Vagina (tissue), 2 donors: ENCODE measurements at places on chromosomes 3 and 15.
A peak's percentile ranks its signal among the peaks of the same experiment; 100 is the strongest.

DNA sequence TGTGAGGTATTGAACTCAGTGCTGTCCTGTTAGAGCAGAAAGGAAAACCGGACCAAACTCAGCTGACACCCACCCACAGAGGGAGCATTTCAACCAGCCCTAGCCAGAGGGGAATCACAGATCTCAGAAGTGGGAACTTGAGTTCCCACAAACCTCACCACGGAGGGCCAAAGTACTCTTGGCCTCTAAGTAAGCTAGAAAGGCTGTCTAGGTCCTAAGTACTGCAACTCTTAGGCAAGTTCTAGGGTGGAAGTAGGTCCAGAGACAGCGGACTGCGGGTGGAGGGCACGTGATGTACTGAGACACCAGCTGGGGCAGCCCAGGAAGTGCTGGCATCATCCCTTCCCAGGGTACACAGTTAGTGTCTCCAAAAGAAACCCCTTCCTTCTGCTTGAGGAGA lies 34.1 kb downstream of the EOMES start:
- DNase-seq: no peak

- DNase-seq: no peak
These were observed 147.5 kb downstream of the NFKBIZ start for GRCh38 chr3:101996832-101997231.

DNA sequence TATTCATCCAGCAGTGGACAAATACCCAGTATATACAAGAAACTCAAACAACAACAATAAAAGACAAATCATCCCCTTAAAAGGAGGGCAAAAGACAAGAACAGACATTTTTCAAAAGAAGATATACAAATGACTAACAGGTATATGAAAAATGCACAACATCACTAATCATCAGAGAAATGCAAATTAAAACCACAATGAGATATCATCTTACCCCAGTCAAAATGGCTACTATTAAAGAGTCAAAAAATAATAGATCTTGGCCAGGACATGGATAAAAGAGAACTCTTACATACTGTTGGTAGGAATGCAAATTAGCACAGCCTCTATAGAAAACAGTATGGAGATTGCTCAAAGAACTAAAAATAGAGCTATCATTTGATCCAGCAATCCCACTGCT lies 16.9 kb downstream of the DHX36 start:
- no peak for DNase-seq

GRCh38 chr15:85639752-85640381 lies 154.9 kb downstream of the KLHL25 start:
- DNase-seq: no peak

GRCh38 chr15:52568601-52569585 lies at the start of gene ARPP19:
Gene ARPP19, minus strand, starts transcription at chr15:52569030. Its CDS starts 138 bp downstream, at chr15:52568892.
- DNase-seq: no peak

DNA sequence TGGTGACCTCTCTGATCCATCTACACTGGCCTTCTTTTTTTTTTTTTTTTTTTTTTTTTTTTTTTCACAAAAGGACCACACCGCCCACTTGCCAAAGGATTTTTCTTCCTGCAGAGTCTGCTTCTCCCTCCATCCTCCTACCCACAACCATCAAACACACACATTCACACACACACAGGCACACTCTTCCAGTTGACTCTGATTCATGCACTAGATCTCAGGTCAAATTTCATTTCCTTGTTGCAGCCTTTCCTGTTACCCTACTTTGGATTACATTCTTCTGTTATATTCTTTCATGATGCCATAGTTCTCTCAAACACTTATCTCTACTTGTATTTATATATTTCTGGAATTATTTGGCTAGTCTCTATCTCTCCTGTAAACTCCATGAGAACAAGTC lies 133.9 kb downstream of the STAC start:
- DNase-seq: no peak

DNA sequence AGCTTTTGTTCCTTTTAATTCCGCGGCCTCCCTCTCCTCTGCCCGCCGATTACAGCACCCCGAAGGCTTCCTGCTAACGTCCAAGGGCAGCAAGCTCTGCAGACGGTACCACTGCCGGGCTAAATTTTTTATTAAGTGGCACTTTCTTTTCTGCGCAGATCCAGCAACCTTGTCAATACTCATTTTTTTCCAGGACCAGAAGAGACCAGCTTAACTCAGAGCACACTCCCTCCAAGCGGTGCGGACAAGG lies 542 bp upstream of the MEIS2 start:
- no peak for DNase-seq

DNA sequence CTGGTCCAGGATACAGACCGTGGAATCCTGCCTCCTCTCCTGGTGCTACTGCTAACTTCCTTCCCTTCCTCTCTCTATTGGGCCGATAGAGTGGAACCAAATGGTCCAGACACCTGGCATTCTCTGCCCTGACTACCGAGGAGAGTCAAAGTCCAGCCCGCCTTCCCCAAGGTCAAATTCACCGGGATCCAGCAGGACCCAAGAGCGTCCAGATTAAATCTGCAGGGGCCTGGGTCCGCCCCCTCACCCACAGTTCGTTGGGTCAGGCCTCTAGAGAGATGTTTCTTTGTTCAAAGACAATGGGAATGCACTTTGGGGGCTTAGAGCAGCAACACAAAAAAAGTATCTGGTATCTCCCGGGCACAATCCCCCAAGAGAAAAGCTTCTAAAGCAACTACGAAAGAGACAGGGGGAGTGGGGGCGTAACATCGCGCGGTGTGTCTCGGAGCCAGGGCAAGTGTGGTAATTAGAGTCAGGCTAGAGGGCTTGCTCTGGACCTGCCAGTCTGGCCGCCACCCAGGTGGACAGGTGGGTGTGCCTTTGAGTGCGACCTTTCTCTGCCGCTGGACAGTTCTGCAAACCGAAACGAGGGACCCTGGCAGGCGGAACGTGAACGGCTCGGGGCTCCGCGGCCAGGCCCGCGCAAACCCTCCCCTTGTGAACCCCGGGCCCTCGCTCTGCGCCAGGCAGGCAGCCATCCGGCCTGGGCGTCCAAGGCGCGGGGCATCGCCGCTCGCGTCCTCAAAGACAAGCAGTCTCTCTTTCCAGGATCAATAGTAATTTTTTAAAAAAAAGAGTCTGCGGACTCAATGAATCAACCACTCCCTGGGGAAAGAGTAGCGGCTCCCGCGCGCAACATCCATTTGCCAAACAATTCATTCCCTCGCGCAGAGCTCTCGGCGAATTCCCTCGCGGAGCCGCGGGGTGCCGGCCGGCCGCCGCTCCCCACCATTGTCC lies 806 bp downstream of the KLHL25 start:
- no peak for DNase-seq

DNA sequence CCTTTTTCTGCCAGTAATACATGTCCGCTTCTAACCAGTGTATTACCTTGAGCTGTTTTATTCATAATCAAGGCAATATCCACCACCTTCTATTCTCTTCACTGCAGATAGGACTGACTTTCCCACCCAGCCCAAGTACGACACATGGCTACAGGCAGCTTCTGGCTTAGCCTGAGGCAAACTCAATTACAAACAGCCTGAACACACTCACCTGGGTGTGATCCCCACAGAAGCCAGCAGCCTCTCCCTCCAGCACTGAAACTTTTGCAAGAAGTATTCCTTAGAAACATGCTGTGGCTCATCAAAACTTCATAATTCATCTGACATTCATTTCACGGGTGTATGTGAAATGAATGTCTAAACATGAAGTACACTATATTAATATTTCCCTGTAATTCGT lies 13.5 kb upstream of the KCNMB3 start:
- no peak for DNase-seq

DNA sequence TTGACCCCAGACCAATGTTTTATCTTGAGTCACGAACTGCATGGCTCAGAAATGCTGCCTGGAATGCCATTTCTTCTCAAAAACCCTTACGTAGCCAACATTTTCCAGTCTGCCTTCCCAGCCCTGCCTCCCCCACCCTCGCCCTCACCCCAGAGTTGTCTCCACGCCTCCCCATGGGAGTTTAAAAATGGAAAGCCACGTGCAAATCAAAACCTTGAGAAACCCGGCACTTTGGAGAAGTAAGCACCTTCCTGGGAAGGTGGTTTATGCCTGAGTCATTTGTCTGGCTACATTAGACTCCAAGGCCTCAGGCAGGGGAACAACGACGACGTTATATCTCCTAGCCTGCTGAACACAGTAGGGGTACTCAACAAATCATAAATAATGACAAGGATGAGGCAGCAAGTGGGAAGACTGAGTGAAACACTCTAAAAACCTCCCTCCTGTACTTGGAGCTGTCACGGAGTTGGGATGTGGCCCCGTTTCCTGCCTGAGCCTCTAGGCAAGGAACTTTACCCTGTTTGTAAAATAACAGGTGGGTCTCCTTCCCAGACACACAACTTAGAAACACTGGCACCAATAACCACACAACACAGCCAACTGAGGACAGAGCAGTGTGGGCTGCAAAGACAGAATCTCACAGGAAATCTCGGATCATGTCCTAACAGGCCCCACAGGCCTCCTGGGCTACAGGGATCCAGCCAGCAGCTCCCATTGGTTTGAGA lies 179.1 kb downstream of the NTRK3 start:
- no peak for DNase-seq

DNA sequence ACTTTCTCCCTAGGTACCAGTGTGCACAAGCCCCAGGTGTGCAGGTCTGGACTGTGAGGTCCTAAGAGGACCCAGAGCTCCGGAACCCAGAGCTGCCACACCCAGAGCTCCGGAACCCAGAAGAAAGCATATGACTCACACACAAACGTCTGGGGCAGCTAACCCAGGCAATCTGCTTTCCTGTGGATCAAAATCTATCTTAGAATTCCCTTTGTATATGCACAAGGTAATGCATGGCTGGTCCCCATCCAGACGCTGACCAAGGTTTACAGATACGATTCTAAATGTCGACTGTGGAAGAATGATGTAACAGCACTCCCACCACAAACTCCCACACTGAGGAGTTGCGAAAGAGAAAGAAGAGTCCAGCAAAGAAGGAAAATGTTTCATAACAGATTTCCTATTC lies 15.7 kb downstream of the KCNMB2 start:
- DNase-seq: no peak

- DNase-seq: no peak
These were observed 140.7 kb upstream of the ARPP21 start for GRCh38 chr3:35498506-35499210.

DNA sequence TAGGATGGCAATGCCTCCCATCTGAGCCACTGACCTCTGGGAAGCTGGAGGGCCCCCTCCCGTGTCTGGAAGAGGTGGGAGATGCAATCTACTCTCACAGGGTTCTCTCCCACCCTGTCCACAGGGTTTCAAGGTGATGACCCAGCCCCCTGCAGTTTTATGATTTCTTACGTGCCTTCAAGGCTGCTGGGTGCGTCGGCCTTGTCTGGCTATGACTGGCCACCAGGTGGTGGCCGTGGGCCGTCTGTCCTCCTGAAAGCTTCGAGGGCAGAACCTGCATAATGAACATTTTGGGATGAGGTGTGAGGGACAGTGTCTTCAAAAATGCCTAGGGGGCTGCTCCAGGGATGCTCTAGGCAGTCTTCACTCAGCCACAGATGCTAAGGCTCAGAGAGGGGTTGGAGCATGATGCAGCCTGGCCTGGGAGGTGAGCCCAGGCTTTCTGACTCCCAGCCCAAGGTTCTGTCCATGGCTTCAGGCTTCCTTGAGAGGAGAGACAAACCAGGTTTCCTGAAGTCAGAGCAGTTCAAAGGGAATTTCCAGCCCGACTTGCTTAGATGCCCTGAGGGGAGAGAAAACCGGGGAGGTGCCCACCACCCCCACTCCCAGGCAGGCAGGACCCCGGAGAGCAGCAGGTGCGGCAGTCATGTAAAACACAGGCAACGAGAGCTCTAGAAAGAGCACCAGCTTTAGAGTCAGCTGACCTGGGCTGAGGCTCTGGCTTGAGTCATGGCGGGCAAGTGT lies 18.7 kb downstream of the ISG20 start:
- DNase-seq: no peak

DNA sequence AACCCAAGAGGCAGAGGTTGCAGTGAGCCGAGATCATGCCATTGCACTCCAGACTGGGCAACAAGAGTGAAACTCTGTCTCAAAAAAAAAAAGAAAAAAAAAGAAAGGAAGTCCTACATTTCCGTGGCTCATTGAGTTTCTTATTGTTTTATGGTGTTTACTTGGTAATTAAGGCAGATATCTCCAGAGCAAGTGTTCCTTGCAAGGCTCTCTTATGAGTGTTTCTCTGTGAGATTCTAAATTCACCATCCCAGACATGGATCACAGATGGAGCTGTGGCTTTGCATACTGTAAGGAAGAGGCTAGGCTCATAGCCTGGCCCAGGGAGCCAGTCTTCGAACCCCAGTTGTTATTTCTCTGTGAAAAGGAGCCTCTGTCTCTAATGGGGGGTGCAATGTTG lies 53.0 kb downstream of the IQGAP1 start:
- DNase-seq: no peak

DNA sequence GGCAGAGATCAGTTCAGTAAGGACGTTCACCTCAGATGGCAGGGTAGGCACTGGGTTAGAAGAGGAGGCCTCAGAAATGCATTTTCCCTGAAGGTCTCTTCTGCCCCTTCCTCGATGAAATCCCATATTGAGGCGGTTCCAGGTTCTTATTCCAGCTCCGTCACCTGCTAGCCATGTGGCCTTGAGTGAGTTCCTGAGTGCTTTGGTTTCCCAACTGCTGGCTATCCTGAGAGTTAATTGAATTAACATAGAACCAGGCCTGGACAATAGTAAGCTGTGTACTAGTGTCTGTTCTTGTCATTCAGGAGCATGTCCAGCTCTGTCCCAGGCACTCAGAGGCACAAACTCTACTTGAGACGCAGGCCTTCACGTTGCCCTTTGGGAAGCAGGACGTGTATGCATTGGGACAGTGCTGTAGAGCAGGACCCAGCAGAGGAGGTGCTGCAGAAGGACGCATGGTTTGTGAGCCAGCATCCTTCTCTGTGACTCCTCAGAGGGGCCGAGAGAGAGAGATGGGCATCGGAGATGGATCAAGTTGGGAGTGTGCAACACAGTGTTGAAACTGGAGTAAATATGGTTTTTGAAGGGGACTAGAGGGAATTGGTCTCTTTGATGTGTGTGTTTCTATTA lies 114.2 kb downstream of the ASB7 start:
- DNase-seq: peak; percentile 52

DNA sequence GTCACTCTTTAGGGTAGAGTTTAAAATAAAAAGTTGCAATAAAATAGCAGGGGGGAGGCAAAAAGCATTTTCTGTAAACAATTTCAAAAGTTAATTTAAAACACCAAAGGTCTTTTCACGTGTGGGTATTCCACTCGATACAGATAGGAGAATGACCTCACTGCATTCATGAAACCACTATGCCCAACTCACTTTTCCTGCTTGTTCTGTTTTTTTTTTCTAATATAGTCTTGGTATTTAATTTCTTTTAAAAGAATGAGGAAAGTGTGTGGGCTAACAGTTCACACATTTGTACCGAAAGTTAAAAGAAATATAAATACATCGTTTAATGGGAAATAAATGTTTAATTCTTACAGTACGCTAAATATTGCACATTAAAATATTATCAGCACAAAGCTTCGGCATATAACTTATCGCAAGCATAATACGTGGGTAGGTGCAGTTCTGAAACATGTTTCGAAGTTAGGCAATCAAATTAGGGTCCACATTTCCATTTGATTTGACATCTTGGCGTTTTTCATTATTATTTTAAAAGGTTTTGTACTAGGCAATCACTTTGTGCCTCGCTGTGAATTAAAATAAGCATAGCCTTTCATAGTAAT lies 41.4 kb downstream of the VGLL4 start:
- no peak for DNase-seq

GRCh38 chr3:183324083-183324482 lies 71.0 kb downstream of the B3GNT5 start:
- no peak for DNase-seq

- DNase-seq: no peak
These were observed 835 bp downstream of the ARIH2 start for GRCh38 chr3:48919215-48920138.
